ENCODE measurements at places on chromosomes 7 and 10.

DNA sequence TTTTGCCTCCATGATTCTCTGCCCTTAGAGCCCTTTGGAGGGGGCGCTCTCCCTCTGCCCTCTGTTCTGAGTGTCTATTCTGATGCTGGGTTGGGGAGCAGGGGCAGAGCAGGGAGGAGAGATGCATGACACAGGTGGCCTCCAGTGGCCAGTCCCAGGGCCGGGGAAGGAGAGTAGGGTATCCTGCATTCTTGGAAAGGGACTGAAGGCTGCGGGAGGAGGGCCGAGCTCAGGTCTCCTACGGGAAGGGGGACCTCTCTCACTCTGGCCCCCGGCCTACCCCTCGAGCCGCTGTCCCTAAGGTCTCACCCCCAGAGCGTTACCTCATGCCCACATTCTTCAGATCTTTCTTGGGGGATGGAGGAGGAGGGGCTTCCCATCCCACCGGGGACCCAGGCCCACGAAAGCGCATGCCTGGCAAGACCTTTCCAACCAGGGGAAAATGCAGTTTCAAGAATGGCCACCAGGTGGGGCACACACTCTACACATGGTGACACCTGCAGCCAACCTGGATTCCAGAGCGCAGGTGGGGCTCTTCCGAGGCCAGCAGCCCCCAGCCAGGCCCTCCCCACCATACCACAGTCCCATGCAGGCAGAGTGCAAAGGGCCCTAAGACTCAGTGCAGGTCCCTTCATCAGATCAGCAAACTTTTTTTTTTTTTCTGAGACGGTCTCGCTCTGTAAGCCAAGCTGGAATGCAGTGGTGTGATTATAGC, 86.4 kb downstream of the MYL10 start:
- peak; percentile 87 for DNase-seq

- DNase-seq: no peak
These were observed 729 bp downstream of the HOGA1 start for GRCh38 chr10:97584798-97585438.

- DNase-seq: no peak
These were observed 45.0 kb downstream of the PWWP2B start for GRCh38 chr10:132441818-132442524.

DNA sequence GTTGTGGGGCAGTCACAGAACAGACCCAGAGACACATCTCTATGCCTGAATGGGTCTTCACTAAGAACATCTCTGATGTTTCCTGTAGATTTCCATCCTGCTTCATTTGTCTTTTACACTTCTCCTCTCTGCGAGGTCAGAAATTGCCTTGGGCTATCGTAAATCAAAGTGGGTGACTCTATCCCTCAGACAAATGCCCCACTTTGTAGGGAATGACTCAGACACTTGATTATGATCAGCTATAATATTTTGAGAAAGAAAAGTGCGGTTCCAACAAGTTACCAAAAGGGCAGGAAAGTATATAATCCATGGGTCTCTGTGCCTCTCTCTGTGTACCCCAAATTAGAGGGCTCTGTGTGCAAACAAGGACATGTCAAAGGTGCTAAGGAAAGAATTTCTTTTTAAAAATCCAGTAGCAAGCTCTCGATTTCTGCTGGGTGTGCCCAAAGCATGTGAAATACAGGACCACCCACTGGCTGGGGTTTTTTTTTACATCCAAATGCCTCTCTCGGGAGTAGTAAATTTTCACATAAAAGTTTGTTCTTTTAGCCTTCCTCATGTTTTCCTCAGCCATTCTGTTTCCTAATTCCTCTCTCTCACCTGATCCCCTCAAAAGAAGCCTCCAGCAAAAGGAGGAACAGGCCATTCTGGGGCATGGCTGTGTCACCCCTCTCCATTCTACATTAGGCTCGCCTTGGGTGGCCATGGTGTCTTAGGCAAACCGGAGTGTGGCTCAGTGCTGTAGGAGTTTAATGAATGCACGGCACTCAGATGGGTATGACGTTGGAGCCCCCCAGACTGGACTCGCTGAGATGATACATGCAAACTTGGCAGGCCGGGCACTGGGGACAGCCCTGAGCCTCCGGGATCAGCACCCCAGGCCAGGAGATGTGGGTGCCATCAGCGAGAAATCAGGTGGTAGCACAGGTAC, 6.3 kb upstream of the OPN4 start:
- no peak for DNase-seq

DNA sequence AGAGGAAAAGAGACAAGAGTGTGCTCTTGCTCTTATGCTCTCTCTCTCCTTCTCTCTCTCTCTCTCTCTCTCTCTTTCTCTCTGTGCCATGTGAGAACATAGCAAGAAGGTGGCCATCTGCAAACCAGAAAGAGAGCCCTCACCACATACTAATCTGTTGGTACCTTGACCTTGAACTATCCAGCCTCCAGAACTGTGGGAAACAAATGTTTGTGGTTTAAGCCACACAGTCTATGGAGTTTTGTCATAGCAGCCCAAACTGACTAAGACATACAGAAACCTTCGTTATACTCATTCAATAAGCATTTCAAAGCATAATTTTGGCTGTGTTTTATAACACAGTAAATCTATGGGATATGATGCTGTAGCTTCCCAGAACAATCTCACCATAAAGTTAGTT, 56.4 kb upstream of the PLPP4 start:
- no peak for DNase-seq

DNA sequence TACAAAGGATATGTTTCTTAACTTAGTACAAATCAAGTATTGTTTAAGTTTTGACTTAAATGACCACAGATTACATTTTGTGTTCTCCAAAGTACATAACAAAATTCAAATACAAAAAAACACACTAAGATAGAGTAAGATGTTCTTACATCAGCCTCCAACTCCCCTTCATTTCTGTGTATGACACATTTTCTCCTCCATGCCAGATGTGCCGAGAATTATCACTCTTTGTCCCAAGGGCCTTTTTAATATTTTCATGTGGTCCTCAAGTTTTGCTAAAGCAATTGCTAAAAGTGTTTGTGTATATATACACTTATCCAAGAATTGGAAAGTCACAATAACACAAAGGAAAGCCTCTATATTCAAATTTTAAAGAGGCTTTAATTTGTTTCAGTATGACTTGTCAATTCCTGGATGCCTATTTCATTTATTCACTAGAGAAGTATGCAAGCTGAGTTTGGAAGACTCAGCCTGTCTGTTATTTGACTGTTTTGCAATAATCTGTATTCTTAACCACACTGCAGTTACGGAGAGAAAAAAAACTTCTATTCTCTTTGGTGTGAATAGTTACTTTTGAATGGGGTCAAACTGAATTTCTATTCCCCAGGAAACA, 586.4 kb upstream of the SEMA3D start:
- no peak for DNase-seq

DNA sequence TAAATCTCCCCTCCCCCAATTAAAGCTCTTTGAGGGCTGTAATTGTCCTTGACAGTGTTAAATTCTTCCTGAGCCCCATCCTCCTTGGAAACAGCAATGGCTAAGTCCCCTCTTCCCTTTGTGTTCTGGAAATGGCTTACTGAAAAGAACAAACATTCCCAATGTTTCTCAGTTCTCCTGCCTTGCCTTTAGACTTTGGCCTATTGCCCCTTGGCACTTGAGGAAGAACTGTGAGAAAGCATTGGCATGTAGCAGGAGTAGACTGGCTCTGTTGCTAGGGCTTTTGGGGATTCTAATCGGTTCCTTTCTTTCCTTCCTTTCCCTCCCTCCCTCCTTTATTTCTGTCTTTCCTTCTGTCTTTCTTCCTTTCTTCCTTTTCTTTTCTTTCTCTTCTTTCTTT, 463.3 kb upstream of the PODXL start:
- DNase-seq: no peak
